MG63 (cell line): ENCODE measurements at places on chromosomes 3 and 15. TPM values are rescaled to one million over a fixed set of nuclear protein-coding genes. Genes with fewer than 3 reads are reported as not detected.
A peak's percentile ranks its signal among the peaks of the same experiment; 100 is the strongest.

DNA sequence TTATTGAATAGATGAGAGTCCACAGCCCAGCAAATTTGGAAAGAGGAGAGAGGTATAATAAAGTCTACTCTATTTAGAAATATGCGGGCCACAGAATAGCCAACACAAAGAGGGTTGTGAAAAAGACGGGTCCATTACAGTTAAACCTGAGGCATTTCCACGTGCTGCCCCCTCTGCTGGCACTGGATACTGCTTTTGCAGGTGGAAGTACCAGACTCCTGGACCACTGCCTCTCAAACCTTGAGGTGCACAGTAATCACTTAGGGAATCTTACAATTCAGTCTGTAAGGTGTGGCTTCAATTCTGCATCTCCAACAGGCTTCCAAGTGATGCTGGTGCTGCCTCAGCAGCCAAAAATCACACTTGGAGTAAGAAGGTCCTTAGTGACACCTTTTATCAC is 3.0 kb upstream of the TFDP2 start:
- DNase-seq = no peak

The GRK7 gene
- not detected in 2 replicates for total RNA-seq

DNA sequence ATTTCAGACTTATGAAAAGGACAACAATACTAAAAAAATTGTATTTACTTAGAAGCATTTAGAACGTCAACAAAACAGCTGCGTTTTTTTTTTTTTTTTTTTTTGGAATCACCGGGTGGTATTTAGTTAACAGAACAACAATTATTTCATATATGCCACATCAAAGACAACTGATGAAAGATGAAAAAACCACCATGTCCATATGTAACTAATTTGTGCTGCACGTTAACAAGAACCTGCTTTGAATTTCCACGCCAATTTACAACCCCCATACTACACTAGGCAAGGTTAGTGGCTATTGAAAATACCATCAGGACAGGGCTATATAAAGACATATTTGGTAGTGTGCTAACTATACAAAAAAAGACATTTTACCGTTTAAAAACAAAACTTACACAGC is 189.3 kb upstream of the ROBO1 start:
- no peak for DNase-seq

- DNase-seq = peak; percentile 68
These were observed 923.7 kb downstream of the EPHA3 start for GRCh38 chr3:90031121-90031520.

The CGNL1 gene
- 0.03 TPM in 1 of 2 replicates, not detected in the other for total RNA-seq

The RASSF1 gene
- total RNA-seq = 17.5 and 42.0 TPM in 2 replicates

The EPHB3 gene
- 1.8 and 8.7 TPM in 2 replicates for total RNA-seq

DNA sequence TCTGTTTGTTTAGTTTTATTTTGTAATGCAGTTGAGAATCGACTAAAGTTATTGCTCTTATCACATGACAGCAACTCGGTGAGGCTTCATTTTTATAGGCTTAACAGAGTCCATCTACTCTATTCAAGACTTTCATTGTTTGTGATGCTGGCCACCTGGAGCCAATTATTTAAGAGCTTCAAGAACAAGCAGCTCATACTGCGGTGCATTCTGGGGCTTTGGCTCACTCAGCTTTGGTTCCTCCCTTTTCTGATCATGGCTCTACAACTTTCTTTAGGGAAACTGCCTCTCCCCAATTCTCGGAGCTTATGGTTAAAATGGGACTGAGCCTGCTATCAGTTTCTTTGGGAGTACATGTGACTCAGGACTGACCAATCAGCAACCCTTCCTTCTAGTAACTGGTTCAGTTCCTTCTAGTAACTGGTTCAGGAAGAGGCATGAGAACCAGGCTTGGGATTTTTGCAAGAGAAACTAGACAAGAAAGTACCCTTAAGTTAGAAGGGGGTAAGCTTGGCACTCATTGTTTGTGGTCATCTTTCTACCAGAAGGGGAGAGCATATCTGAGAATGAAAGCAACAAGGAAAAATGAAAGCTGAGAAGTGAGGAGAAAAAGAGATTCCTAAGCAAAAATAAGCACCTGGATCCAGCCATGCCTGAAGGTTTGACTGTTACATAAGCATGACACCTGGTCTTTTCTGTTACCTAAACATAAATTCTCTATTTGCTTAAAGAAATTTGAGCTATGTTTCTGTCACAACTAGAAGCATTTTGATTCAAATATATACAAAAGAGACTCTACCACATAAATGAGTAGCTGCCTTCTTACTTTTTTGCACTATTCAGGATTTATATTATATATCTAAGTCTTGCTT is 24.1 kb upstream of the ARHGEF3 start:
- DNase-seq = no peak

The CFAP92 gene
- not detected in 2 replicates for total RNA-seq

DNA sequence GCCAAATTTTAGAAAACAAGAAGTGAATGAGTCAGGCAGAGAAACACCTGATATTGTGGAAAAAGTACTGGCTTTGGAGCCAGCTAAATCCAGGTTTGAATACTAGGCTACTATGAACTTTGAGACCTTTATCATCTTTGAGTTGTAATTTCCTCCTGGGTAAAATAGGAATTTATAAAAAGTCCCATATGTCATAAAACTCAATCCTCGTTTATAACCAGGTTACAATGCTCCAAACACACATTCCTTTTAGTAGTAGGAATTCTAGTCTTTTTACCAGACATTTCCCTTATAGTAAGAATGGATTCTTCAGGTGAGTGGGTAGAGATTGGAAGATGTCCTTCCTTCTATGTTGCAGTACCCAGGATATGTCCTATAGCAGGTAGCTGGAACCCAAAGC is 16.7 kb upstream of the DPH6 start:
- no peak for DNase-seq

GRCh38 chr3:59607656-59608055 is 557.8 kb upstream of the CFAP20DC start:
- DNase-seq = no peak

DNA sequence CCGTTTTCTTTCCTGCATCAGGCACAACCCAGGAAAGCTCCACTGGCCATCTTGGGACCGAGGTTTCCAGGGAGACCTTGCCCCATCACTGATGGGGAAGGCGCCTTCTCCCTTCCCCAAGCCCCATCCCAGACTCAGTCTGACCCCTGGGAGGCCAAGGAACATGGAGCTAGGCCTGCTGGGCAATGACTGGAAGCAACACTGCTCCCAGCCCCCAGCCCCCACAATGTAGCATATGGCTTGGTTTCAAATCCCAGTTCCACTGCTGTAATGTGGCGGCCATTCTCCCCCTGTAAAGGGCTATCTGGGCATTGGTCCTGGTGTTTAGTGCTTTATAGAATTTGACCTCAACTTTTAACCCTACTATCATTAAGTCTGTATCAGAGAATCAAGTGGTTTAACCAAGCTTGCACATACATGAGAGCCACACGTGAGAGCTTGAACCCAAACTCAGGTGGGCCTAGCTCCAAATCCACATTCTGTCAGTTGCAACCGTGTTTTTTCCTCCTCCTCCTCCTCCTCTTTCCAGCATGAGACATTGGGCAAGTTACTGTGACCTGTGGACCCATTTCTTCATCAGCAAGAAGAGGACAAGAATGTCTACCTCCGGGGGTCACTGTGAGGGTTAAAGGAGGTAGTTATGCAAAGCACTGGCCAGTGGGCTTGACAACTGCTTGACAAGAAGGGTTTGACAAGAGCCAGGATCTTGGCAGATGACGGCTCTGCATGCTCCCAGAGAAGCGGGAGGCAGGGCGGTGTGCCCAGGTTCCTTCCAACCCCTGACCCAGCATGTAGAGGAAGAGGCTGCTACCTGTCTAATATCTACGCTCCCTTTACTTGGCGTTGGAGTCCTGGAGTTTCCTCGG is 37.4 kb downstream of the KLHL25 start:
- DNase-seq = no peak

- no peak for DNase-seq
These were observed 124.3 kb downstream of the TIGIT start for GRCh38 chr3:114418107-114418506.

GRCh38 chr15:74823324-74823723 is 3.1 kb upstream of the CPLX3 start:
- no peak for DNase-seq

- no peak for DNase-seq
These were observed 235.1 kb upstream of the CCDC54 start for GRCh38 chr3:107142171-107142570.

The NIT2 gene
- total RNA-seq = 108 and 123 TPM in 2 replicates
